ENCODE measurements at places on chromosomes 16 and 17.

- DNase-seq: peak; percentile 54
These were observed 4.9 kb downstream of the FMNL1 start for GRCh38 chr17:45226576-45226975.

DNA sequence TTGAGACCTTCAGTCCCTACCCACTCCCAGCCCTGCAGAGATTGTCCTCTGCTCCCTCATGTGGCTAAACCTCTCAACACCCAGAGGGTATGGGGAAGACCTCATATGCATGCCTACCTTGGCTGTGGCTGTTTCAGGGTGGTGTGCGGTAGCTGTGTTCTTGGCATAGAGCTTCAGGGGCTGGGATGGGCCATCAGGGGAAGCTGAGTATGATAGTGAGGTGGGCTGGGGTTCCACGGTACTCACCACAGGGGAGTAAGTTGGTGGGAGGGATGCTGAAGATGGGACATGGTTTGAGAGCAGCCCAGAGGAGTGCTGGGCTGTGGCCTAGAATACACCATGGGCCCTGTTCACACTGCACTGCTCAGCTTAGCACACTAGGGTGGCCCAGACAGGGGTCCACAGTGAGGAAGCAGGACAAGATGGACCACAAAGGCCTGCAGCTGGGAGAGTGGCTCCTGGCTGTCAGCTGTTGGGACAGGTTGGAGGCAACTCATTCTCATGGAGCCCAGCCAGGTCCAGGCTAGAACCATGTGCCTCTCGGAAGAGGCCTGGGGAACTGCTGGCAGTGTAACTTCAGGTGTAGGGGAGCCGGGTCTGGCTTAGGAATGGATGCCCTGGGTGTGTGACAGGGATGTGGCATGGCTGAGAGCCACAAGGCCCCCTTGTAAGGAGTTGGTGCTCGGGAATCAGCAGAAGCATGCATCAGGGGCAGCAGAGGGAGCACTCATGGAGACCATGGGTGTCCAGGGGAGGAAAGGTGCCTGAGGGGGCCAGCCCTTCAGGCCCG is 3.1 kb downstream of the MFAP4 start:
- DNase-seq: no peak

- DNase-seq: peak; percentile 33
These were observed 47.1 kb downstream of the VMP1 start for GRCh38 chr17:59754552-59754951.

GRCh38 chr16:50373780-50374179 is 5.0 kb upstream of the BRD7 start:
- no peak for DNase-seq

DNA sequence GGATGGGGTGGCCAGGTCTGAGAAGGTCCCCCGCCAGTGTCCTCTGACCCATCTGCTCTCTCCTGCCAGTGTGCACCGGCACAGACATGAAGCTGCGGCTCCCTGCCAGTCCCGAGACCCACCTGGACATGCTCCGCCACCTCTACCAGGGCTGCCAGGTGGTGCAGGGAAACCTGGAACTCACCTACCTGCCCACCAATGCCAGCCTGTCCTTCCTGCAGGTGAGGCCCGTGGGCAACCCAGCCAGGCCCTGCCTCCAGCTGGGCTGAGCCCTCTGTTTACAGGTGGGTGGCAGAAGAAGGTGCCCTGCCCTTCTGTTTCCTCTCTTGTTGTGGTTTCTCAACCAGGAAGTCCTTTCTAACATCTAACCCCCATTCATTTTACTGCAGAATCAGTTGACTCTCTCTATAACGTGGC is 7.1 kb downstream of the ERBB2 start:
- DNase-seq: peak; percentile 17

DNA sequence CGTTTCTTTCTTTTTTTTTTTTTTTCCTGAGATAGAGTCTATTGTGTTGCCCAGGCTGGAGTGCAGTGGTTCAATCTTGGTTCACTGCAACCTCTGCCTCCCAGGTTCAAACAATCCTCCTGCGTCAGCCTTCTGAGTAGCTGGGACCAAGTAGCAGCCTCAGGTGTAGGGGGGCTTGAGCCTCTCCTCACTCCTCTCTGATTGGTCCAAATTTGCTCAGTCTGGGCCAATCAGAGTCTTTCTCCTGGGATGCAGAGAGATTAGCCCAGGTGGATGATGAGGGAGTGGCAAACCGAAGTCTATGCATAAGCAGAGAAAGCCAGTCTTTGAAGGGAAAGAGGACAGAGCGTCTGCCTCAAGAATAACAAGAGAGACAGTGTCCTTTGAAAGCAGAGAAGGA is 99.0 kb downstream of the BMERB1 start:
- DNase-seq: no peak

- no peak for DNase-seq
These were observed 10.0 kb upstream of the NAGLU start for GRCh38 chr17:42526031-42526444.

GRCh38 chr16:85019659-85020245 is 7.8 kb upstream of the KIAA0513 start:
- DNase-seq: no peak

DNA sequence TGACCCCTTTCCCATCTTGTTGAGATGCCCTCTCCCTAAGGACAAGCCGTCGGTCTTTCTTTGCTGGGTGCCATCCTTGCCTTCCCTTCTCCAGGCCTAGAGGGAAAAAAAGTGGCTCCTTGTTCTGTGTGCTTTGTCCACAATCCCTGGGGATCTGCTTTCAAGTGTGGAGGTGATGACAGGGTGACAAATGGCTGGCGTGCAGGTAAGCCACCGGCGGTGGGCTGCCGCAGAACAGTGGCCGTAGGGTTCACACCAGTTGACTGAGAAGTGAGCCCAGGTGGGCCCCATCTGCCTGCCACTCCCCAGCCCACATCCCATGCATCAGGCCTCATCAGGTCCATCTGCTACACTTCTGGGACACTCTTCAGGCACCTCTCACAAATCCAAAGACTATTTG is 11.4 kb upstream of the CALB2 start:
- DNase-seq: no peak

DNA sequence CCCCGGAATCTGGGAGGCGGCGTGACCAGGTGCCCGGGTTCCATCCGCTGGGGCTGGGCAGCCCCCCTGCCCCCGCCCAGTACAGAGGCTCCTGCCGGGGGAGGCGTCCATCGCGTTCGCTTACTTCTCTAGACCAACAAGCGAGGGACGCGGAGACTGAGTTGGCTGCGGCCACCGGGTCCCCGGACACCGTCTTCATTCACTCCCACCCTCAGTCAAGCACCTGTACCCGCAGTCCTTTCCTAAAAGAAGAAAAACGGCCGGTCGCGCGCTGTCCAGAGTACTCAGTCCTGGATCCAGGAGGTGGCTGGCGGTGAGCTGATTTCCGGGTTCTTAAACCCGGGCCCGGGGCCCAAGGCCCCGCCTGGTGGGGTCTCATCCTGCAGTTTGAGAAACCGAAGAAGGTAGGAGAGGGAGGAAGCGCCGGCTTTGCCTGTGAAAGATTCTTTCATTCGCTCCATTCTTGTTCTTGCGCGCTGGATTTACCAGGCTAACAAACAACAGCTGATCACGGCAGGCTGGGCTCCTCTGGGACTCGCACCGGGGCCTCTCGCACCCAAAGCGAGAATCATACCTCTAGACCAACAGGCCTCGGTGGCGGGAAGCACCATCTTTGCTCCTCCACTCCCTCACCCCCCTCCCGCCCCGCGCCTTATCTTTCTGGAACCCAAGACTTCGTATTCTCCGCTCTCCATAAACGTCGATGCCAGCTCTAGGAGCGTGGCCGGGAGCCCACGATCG is 17.4 kb upstream of the OR1F1 start:
- no peak for DNase-seq

- DNase-seq: no peak
These were observed 17.8 kb downstream of the TTLL6 start for GRCh38 chr17:48799069-48799723.

DNA sequence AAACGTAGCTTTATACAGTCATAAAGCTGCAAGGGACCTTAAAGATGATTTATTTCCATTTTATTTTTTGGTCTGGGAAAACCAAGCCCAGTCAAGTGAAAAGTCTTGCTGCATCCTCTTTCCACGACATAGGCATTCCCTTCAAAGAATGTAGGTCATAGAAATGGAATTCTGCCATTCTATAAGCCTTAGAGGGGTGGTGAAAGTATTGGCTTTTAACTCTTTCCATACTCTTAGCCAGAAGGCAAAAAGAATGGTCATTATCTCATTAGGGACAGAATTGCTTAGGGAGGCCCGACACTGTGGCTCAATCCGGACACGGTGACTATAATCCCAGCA is 7.9 kb upstream of the MSL1 start:
- DNase-seq: no peak

DNA sequence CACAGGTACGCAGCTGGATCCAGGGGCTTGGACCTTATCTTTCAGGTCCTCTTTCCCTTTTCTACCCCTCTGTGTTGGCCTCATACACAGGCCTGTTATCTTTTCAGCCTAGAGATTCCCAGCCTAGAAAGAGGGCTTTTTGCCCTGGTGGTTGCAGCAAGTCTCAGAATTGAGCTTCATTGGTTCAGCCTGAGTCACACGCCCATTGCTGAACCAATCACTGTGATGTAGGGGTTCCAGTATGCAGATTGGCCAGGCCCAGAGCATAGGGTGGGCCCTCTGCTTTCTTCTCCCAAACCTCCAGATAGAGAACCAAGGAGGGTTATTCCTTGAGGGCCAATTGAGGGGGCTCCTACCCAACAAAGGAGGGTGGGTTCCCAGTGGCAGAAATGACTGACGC is 32.8 kb downstream of the GPT2 start:
- no peak for DNase-seq

DNA sequence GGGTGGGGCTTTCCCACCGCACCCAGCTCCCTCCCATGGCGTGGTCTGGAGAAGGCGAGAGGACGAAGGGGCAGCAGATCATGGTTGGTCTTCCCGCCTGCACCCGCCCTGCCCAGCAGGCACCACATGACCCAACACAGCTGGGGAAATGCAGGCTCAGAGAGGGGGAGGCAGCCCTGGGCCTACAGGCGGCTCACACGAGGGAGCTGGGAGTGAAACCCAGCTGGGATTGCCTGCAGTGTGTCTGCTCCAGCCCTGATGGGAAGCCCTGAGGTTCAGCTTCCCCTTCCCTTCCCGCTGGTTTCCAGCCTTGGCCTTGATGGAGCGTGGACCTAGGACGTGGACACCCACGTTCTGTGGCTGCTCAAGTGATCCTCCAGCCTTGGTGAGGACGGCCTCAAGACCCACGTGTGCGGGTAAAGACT is 20.0 kb upstream of the PABPN1L start:
- DNase-seq: no peak

DNA sequence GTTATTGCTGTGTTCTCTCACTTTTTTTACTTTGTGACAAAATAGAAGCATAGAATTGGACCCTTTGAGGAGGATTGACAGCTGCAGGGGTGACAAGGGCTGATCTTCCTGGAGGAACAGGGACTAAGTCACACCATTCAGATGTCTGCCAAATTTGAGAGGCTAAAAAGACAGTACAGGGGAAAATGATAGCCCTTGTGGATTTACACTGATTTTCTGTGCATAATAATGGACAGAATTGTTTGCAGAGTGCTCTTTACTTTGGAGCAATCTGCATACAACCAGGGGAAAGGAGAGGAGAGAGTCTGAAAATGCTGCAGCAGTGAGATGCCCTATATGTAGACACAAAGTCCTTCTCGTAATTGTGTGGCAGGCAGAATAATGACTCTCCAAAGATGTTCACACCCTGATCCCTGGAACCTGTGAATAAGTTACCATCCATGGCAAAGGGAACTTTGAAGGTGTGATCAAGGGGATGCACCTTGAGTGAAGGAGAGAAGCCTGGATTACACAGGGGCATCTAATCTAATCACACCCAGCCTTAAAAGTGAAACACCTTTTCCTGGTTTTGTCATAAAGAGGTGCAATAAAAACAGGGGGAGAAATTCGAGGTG is 221.4 kb upstream of the CPHXL start:
- no peak for DNase-seq

DNA sequence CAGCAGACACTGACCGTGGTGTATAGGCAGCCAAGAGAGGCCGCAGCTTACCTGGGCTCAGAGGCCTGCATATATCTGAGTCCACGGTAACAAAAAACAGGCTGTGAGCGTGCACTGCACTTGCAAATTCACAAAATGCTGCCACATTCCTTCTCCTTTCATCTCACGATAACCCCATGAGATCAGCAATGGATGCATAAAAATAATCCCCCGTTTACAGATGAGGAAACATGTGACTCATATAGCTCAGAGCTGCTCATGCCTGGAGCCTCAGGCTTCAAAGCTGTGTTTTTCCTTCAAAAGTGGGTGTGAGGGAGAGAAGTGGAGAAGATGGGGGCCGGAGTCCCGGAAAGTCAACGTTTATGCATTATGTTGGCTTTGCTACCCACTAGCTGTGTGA is 118.3 kb upstream of the FOXF1 start:
- DNase-seq: no peak

GRCh38 chr17:37117373-37118142 is 168.8 kb downstream of the AATF start:
- DNase-seq: no peak

GRCh38 chr16:82524976-82525375 is 101.8 kb upstream of the CDH13 start:
- no peak for DNase-seq

DNA sequence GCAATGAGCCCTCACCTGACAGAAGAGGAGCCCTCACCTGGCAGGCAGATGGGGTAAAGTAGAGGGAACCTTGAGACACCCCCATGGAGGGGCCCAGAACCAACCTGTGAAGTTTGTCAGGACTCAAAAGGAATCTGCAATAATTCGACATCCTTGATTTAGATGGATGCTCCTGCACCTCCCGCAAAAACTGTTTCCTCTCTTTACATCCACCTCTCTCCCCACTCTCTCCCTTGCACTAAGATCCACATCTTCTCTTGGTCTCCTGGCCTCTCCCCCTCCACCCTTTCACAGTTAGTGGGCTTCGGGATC is 34.9 kb upstream of the RBFOX3 start:
- no peak for DNase-seq

GRCh38 chr16:48535831-48536613 is 74.0 kb downstream of the N4BP1 start:
- DNase-seq: no peak

DNA sequence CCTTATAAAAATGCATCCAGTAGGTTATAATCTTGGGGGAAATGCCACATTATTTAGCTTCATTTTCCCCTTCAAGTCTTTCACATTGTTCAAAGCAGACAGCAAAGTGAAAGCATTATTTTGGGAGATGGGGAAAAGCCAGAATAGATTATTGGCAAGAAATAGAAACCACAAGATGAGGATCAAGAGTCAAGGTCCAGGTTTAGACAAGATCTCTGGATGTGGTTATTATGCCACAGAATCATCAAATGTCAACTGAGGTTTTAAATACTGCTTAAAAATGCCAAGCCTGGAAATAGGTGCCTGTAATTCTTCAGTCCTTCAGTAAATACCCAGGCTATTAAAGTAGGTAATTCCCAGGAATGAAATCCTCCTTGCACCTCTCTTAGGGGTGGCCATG is 65.1 kb upstream of the ALOX12 start:
- DNase-seq: no peak

- DNase-seq: peak; percentile 48
These were observed 35.3 kb downstream of the SOCS3 start for GRCh38 chr17:78324391-78325075.
